Activated naive CD4-positive, alpha-beta T cell treated with anti-CD3 and anti-CD28 coated beads, Interleukin-2, amount 50 U/mL, for 72 hours (primary cell): ENCODE measurements at places on chromosomes 12 and 14.

DNA sequence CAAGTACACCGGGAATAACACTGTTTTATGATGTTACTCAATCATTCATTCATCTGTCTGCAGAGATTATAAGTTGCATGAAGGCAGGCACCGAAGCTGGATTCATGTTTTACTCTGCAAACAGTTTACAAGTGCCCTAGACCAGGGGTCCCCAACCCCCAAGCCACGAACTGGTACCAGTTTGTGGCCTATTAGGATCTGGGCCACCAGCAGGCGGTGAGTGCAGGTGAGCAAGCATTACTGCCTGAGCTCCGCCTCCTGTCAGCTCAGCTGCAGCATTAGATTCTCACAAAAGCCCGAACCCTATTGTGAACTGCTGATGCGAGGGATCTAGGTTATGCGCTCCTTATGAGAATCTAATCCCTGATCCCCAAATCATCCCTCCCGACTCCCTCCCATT lies 38.1 kb upstream of the PLXNC1 start:
- no peak for DNase-seq

- DNase-seq = no peak
These were observed 29.8 kb upstream of the DLGAP5 start for GRCh38 chr14:55221186-55221585.

- no peak for DNase-seq
These were observed 69.2 kb upstream of the LTA4H start for GRCh38 chr12:96104566-96104965.

DNA sequence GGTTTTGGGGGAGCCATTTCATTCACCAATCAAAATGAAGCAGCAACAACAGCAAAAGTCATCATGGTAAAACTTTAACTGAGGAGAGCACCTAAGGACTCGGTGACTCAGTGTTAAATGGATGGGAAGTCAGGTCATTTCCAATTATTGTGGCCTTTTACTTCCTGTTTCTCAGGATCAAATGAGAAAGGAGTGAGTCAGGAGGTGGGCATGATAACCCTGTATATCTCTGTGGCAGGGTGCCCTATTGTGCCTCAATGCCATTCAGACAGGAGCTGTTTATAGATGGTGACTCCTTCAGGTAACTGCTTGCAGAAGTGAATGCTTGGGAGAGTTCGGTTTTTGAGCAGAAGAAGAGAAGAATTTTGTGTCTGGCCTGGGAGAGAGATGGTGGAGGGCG lies 135.5 kb upstream of the CPM start:
- no peak for DNase-seq

- no peak for DNase-seq
These were observed 39.2 kb downstream of the OSBPL8 start for GRCh38 chr12:76520348-76520747.

DNA sequence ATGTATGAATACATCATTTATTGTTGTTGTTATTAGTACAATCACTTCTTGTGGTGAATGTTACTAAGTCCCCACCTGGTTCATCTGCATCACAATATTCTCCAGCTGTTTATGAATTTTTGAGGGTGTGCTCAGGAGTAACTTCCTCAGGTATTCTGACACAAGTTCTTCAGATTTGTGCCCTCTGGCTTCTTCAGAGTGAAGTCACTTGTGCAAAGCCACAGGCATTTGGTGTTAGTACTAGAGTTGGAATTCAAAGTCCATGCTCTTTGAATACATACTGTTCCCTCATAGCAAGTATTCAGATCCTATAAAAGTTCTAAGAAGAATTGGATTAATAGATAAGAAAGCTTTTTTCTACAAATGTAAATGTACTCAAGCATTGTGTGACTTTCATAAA lies 150.3 kb upstream of the AVPR1A start:
- no peak for DNase-seq
